ENCODE measurements at places on chromosomes 7 and 10. TPM values are rescaled to one million over a fixed set of nuclear protein-coding genes. Genes with fewer than 3 reads are reported as not detected.

Gene BEND7
- 13.8 TPM for total RNA-seq

Gene GPR15LG
- total RNA-seq = not detected

- H3K4me3 ChIP-seq = no peak overlapping the region
- H3K27ac ChIP-seq = no peak overlapping the region
- no peak for DNase-seq
- peaks cover 41% of the 10 kb centered on the region for H3K27me3 ChIP-seq
- H3K4me1 ChIP-seq = no peaks in the 10 kb centered on the region
Measured at GRCh38 chr10:98563811-98564210, 117.1 kb upstream of the HPS1 start.

DNA sequence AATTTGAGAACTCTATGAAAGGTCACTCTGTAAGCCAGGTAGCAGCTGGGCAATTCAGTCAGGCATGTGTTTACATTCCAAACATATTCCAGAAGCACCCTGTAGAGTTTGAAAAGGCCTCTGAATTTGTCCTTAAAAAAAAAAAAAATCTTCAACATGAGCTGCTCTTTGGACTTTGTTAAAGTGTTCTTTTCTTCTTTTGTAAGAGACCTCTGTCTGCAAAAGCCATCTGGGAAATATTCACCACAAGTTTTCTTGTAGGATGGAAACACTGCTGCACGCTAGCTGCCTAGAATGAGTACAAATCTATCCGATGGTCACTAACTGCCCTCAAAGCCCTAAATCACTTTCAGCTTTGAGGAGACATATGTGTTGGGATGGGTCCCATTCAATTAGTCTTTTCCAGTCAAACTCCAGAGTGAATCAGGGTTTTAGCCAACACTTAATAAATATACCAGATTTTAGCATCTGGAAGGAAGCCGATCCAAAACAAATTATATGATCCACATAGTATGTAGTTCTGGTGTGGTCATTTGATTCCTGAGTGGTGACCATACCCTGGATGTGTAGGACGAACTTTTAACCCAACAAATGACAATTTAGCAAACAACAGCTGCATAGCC is 85.9 kb downstream of the CD36 start:
- H3K27ac ChIP-seq = peak overlapping the region; percentile 94
- no peaks in the 10 kb centered on the region for H3K27me3 ChIP-seq
- DNase-seq = no peak
- H3K4me1 ChIP-seq = peaks cover 48% of the 10 kb centered on the region
- no peak overlapping the region for H3K4me3 ChIP-seq

- H3K4me3 ChIP-seq = no peak overlapping the region
- DNase-seq = no peak
- no peak overlapping the region for H3K27ac ChIP-seq
Measured at GRCh38 chr10:98224509-98224908, 43.5 kb downstream of the LOXL4 start.

- H3K27me3 ChIP-seq = no peaks in the 10 kb centered on the region
- H3K4me1 ChIP-seq = no peaks in the 10 kb centered on the region
- no peak for DNase-seq
- H3K4me3 ChIP-seq = no peak overlapping the region
Measured at GRCh38 chr7:120990468-120991118, 2.1 kb downstream of the CPED1 start.
